ENCODE measurements at places on chromosomes 4 and X.

- DNase-seq: no peak
Observed at GRCh38 chr4:81922313-81922712, 450.6 kb upstream of the RASGEF1B start.

- no peak for DNase-seq
Observed at GRCh38 chr4:61406677-61407076, 206.6 kb downstream of the ADGRL3 start.

- DNase-seq: no peak
Observed at GRCh38 chr4:141127884-141128283, 5.4 kb downstream of the RNF150 start.

DNA sequence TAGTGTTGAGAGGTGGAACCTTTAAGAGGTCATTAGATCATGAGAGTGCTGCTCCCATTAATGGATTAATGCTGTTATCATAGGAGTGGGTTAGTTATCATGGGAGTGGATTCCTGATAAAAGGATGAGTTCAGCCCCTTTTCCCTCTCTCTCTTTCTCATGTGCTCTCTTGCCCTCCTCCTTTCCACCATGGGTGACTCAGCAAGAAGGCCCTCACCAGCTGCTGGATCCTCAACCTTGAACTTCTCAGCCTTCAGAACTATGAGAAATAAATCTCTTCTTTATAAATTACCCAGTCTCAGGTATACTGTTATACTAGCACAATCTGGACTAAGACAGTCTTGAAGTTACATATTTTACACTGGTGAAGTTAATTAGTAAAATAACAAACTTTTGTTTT is 10.0 kb upstream of the CDKL5 start:
- no peak for DNase-seq

GRCh38 chr4:108662629-108663028 is 12.2 kb downstream of the OSTC start:
- no peak for DNase-seq

- no peak for DNase-seq
Observed at GRCh38 chrX:18291006-18291545, 63.4 kb downstream of the SCML2 start.

- DNase-seq: no peak
Observed at GRCh38 chr4:168995537-168996295, 14.3 kb downstream of the CBR4 start.

DNA sequence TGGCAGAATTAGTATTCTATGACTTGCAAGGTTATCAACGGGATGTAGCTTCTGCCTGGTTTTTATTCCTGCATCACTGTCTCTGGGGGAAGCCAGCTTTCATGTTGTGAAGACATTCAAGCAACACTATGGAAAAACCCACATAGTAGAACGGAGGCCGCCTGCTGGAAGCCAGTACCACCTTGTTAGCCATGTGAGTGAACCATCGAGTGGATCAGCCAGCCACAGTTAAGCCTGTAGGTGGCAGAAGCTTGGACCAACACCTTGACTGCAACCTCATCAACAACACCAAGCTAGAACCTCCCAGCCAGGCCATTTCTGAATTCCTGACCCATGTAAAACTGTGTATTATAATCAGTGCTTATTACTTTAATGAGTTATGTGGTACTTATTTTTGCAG is 538.2 kb downstream of the KCNIP4 start:
- no peak for DNase-seq

GRCh38 chr4:42732776-42733175 is 75.9 kb upstream of the ATP8A1 start:
- no peak for DNase-seq

DNA sequence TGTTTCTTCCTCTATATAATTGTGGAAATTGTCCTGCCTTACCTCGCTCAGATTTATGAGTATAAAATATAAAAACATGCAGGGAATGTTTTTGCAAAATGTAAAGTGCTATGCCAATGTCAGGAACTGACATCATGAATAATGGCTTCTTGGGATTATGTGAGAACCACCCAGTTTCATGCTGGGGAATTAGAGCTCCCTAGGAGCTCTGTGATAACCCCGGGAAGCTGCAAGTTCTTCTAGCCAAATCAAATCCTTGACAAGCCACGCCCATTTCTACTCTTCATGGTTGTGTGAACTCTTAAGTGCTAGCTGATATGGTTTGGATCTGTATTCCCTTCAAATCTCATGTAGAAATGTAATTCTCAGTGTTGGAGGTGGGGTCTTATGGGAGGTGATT is 85.9 kb upstream of the PAK3 start:
- DNase-seq: no peak

DNA sequence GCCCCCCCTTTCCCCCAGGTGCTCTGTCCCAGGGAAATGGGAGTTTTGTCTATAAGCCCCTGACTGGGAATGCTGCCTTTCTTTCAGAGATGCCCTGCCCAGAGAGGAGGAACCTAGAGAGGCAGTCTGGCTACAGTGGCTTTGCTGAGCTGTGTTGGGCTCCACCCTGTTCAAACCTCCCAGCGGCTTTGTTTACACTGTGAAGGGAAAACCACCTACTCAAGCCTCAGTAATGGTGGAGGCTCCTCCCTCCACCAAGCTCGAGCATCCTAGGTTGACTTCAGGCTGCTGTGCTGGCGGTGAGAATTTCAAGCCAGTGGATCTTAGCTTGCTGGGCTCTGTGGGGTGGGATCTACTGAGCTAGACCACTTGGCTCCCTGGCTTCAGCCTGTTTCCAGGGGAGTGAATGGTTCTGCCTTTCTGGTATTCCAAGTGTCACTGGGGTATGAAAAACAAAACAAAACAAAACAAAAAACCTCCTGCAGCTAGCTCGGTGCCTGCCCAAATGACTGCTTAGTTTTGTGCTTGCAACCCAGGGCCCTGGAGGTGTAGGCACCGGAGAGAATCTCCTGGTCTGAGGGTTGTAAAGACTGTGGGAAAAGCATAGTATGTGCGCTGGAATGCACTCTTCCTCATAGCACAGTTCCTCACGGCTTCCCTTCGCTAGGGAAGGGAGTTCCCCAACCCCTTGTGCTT is 41.7 kb downstream of the ITM2A start:
- no peak for DNase-seq

DNA sequence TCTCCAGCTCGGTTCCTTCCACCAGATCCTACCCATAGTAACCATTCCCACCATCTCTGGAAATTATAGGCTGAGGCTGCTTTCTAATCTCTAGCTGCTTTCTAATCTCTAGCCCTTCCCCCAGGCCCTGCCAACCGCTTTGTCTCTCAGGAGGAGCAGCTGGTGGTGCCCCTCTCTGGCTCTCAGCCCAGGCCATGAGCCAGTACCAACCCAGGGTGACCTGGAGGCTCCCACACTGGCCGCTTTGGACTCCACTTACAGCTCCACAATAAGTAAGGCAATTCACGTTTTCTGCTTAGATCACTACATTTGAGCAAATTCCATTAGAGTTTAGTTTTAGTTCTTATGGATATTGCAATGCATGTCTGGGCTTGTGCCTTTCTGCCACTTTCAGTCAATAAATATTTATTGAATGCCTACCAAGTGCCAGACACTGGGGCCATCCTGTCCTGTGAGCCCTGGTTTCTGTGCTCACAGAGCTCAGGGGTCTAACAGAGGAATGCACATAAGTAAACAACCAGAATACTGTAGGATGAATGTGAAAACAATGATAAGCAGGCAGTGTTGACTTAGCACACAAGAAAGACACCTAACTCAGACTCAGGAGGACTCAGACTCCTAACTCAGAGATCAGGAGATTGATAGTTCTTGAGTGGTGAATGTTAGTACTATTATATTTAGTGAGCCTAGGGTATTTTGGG is 38.9 kb downstream of the SMC1A start:
- no peak for DNase-seq

DNA sequence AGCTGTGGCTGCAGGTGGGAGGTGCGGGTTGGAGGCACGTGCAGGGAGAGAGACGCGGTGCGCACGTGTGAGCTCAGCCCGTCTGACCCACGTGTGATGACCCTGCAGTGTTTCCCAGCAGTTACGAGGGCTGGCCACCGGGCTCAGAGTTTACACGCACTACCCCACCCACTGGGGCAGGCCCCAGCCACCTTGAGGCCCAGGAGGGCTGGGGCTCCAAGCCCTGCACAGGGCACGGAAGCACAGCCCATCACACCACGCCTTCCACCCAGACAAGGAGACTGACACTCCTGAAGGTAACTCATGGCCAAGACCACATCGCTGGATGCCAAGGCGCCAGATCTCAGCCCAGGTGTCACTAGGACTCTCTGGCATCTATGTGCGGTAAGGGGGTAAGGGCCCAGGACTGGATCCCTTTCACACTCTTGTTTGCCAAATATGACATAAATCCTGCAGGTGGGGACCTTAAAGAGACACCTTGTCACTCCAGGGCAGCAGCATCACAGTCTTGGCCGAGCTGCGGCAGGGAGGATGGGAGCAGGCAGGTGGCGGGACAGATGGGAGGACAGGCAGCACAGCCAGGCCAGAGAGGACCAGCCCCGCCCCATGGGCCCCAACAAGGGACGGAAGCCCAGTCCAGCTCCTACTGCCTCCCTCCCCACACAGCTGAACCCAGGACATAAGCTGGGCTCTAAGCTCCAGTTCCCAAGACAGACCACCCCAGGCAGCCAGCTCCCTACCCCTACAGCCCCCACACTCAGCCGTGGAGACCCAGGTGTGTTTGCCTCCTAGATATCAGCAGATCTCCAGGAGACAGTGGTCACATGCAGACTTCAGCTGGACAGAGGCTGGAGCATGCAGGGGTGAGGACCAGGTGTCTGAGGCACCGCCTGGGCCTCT is 56.8 kb downstream of the ZFYVE28 start:
- DNase-seq: no peak

Data from retina (tissue), 1 donor.